NCI-H1417 (cell line): ENCODE measurements at places on chromosomes 1 and 21.

DNA sequence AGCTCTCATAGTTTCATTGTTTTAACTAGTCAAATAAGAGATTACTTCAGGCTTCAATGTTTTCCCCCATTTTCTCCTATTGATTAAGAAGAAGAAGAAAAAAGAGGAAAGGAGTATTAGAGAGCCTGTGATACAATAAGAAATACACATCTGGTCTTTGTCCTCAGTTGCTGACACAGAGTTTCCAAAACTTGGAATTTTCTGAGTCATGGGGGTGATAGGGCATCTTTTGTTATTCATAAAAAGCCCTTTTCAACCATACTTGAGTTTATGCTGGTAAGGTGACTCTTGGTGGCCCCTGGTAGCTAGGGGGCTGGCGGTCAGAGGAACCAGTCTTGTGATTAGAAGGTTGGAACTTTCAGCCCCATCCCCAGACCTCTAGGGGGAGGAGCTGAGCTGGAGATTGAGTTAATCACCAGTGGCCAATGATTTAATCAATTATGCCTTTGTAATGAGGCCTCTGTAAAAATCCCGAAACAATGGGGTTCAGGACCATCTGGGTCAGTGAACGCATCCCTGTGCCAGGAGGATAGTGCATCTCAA, 28.9 kb upstream of the KLF18 start:
- DNase-seq: no peak

DNA sequence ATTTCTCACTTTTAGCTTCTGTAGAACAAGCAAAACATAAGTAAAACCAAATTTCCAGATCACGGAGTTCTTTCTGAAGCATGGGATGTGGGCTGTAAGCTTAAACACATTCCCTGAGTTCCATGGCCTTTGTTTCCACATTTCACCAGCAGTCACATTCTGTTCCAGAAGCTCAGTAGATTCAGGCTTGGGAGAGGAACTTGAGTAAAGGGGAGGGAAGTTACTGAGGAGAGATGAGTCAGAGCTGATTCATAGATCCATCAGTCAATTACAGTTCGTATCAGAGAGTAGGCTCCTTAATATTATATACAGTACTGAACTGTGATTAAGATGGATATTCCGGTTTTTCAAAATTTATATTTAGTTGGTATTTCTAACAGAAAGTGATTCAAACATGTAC, 614.3 kb downstream of the NCAM2 start:
- no peak for DNase-seq

DNA sequence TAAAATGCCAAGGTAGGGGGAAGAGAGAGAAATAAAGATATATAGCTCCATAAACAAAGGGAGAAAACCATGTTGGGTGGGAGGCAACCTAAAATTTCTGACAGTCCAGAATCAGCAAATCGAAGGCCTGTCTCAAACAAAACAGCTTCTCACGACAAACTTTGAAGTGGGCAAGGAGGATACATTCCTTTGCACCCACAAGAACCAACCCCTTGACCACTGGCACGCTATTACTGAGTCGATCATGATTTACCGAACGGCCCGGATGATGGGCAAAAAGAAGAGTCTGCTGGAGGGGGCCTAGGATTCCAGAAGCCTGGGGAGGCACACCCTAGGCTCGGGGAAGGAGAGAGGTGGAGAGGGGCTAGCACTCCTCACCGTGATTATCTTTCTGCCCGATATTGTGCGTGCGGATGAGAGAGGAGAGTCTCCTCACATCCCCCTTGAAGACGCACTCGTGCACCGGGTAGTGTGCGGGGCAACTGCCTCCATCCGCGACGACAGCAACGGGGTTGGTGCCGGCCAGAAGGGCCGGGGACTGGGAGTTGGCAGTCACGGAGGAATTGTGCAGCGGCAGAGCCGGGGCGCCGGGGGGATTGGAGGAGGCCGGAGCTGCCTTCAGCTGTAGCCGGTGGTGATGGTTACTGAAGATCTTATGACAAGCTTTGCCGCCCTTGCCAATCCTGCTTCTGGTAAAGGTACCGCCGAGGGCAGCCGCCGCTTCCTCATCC, 756 bp downstream of the ANKRD13C start:
- peak; percentile 59 for DNase-seq

DNA sequence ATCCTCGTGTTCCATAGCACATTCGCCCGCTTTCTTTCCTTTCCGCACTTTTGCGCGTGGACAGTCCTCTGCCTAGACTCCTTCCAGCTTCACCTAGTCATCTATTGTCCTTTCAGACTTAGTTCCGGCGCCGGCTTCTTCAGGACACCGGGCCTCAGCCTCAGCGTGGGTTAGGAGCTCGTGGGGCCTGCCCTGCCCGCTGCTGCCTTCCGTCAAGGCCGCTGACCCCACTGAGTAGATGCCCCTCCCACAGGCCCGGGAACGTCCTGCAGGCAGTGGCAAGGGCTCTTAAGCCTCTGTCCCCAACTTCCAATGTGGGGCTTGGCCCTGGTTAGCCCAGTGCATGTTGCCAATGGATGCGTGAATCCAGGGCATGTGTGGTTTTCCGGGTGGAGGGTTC, 11.4 kb downstream of the DMRTB1 start:
- DNase-seq: no peak

DNA sequence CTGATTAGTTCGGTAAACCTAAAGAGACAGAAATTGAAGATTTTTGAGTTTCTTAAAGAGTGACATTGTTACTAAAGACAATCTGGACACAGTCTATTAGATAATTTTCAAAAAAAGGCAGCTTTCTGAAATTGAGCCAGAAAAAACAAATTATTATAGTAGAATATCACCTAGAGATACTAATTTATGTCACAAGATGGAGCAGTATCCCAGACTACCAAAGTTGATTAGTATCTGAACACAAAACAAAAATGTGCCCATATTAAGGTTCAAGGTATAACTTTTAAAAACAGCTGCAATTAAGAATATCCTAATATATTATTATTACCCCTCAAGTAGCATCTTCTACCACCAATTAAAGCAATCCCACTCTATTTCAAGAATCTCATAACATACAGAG, 40.5 kb upstream of the SYT2 start:
- DNase-seq: no peak

- peak; percentile 96 for DNase-seq
Measured at GRCh38 chr1:156852418-156852874, 6.5 kb downstream of the INSRR start.

DNA sequence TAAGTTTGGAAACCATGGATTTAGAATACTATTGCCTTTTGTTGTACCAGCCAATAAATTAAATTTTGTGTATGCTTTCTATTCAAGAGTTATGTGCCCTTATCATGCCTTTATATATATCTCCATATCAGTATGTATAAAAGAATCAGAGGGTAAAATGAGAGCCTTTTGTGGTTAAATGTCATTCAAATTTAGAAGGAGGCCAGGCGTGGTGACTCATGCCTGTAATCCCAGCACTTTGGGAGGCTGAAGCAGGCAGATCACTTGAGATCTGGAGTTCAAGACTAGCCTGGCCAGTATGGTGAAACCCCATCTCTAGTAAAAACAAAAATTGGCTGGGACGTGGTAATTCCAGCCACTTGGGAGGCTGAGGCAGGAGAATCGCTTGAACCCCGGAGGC, 88.9 kb downstream of the XPR1 start:
- DNase-seq: no peak
